Cortex of kidney (tissue), 1 donor: ENCODE measurements at places on chromosomes 3 and 15.

GRCh38 chr15:100241572-100242482 lies 99.9 kb downstream of the ADAMTS17 start:
- DNase-seq = no peak

GRCh38 chr3:182717216-182717615 lies 76.1 kb upstream of the ATP11B start:
- DNase-seq = no peak

- DNase-seq = no peak
Observed at GRCh38 chr15:101169495-101170071, 82.3 kb downstream of the CHSY1 start.

DNA sequence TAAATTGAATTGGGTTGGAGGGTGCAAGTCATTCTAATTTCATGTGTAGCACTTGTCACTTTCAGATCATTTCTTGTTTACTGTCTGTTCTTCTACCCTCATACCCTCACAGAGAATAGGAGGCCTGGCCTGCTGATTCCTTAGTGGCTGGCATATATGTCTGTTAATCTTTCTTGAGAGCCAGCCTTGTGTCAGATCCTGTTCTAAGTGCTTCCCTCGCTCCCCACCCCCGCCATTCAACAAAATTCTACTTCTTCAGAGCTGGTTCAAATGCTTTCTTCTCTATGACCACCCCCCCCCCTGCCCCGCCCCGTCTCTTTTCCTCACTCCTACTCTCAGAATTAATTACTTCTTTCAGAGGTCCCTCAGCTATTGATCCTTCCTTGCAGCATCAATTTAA lies 1.5 kb upstream of the U2SURP start:
- DNase-seq = no peak

DNA sequence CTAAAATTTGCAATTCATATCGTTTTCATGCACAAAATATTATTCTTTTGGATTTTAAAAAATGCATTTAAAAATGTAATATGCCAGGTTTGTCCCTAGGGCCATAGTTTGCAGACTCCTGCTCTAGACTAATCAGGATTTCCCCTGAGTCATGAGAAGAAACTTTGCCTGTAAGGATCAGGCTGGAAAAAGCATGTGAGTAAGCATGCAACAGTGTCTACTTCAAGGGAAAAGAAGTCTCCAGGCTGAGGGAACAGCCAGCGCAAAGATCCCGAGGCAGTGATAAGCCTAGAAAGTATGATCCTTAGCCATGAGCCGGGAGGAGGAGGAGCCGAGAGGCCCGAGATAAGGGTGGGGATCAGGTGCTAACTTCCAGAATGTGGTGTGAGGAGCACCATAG lies 382.8 kb upstream of the CFAP20DC start:
- DNase-seq = no peak

DNA sequence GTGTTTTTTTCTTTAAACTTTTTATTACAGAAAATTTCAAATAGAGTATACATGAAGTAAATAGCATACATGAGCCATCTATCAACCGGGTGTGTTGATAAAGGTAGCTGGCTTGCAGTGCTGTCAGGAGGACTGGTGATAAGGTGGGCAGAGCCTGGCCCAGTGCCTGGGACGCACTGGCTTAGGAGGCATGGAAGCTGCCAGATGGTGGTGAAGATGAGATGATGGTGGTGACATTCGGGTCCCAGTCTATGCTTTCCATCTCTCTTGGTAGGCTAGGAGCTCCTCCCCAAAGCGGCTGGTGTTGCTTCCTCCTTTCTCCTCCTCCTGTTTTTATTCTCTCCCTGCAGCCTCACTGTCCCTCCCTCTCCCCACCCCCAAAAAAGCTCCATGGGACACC lies 101.7 kb downstream of the ADCY5 start:
- no peak for DNase-seq

- no peak for DNase-seq
Observed at GRCh38 chr3:112598731-112599130, 36.9 kb downstream of the SLC35A5 start.

DNA sequence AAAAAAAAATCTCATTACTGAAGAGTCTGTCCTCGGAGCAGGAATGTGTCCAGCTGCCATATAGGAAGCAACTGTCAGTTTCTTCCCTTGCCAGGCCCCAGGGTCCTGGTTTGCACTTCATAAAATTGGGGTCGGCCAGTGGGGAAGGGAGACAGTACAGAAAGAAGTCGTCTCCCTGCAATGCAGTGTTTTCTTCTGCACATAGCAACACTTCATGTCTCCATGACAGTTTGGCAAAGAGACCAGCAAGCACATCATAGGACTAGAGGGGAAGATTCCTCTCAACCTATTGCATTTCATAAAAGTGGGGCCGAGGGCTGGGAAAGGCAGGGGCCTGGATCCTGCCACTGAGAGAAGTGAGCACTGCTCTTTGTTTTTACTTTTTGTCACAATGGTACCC lies 138.2 kb upstream of the HACD2 start:
- DNase-seq = no peak
